ENCODE measurements at places on chromosomes 3 and 15.

DNA sequence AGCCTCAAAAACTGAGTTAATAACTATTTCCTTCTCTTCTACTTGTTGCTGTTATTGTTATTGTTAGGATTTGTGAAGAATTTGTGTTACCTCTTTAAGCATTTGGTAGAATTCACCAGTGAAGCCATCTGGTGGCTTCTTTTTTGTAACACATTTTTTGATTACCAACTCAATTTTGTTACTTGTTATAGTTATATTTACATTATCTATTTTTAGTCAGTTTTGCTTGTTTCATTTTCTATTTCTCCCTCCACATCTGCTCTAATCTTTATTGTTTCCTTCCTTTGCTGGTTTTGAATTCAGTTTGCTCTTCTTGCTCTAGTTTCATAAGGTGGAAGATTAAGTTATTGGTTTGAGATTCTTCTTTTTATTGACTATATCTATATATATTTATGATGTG lies 3.7 kb upstream of the SLC9C1 start:
- no peak for DNase-seq

- no peak for DNase-seq
These were observed 16.3 kb downstream of the TYRO3 start for GRCh38 chr15:41575282-41575681.

DNA sequence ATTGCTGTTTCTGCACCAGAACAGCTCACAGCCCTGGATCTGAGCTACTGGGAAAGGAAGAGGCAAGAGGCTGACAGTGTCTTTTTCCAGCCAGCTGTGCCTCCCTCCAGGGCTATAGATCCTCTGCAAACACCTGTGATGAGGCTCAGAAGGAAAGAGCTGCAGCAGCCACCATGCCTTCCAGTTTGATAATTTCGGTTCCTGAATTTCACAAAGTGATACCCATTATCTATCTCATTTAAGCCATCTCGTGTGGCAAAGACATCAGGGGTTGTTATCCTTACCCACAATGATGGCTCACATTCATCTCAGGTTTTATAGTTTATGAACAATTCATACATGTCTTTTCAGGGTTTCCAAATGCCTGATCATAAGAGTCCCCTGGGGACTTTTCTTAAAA lies 1.8 kb upstream of the LARP6 start:
- DNase-seq, result no peak

DNA sequence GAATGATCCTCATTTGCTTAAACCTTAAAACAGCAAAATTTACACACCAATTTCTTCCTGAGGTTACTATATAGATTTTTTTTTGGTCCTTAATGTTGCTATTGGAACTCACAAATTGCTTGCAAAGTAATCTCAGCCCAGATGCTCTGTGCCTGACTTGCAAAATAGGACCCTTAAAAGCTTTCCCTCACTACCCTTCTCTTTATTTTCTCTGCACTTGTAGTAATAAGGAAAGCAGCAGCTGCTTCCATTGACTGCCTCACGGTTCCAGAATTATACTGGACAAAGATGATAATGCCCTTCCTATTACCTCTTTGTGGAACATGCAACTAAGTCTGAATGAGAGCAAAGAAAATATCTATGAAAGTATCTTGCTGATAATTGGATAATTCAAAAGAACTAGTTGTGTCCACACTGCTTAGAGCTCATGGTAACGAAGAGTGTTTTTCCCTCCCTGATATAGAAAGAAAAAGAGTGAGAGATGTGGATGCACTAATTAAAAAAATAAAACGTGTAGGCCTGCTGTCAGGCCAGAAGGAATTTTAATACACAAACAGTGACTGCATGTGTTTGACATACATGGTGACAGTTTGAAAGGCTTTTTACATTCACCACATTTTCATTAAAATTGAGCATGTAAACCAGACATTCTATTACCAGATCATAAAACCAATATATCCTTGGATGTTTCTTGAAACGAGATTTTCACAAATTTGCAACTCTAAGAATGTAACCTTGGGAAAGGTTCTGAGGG lies 783.1 kb downstream of the GBE1 start:
- DNase-seq, result no peak

- no peak for DNase-seq
These were observed 59.8 kb upstream of the ZPLD1 start for GRCh38 chr3:102374863-102375634.

DNA sequence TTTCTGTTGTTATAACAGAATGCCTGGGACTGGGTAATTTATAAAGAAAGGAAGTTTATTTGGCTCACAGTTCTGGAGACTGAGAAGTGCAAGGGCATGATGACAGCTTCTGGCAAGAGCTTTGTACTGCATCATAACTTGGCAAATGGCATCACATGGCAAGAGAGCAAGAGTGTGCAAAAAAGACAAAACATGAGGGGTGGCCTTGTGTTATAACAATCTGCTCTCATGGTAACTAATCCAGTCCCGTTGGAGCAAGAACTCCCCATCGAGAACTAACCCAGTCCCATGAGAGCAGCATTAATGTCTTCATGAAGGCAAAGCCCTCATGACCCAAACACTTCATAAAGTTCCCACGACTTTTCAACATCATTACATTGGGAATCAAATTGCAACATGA lies 23.2 kb downstream of the SCN11A start:
- DNase-seq, result no peak

DNA sequence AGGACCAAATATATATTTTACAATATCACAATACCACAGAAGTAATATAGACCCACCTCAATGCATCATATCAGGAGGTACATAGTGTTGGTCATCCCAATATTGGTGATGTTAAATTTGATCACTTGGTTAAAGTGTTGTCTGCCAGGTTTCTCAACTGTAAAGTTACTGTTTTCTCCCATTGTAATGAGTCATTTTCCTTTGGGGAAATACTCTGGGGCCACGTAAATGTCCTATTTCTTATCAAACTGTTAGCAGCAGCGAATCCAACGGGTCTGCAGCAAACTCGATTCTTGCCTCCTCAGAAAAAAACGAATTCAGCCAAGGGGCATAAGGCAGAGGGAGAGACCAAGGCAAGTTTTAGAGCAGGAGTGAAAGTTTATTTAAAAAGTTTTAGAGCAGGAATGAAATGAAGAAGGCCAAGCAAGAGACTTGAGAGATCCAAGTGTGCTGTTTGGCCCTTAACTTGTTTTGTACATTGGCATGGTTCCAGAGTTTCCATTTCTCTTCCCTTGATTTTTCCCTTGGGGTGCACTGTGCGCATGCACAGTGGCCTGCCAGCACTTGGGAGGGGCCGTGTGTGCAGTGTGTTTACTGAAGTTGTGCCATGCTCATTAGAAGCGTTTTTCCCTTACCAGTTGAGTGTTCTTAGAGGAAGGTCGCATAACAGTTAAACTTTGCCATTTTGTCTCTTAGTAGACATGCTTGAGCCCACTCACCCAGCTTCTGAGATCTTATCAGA lies 512.5 kb downstream of the AGBL1 start:
- DNase-seq, result no peak

- DNase-seq, result no peak
These were observed 455.6 kb downstream of the TBL1XR1 start for GRCh38 chr3:176741664-176742047.

DNA sequence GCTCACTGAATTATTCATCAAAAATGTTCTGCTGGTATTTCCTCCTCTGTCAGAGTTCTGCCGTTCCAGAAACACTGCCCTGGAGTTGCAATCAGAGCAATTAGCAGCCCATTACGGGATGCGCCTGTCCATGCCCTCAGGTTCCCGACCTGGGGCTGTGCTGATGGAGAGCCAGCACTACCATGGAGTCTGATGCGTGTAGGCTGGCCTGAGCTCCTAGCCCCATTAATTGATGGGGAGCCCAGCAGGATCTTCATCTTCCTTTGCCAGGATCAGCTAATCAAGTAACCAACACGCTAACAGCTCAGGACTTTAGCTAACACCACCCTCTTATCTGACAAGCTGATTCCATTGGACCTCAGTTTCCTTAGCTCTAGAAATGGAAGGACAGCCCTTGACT lies 164.2 kb downstream of the ABHD5 start:
- DNase-seq, result no peak

GRCh38 chr15:70793694-70794093 lies 30.3 kb upstream of the UACA start:
- DNase-seq, result no peak

GRCh38 chr3:126180477-126181397 lies at the start of gene ALDH1L1:
ALDH1L1 (minus strand) TSS chr3:126180586; CDS start chr3:126160979, 19,607 bp downstream.
- no peak for DNase-seq

DNA sequence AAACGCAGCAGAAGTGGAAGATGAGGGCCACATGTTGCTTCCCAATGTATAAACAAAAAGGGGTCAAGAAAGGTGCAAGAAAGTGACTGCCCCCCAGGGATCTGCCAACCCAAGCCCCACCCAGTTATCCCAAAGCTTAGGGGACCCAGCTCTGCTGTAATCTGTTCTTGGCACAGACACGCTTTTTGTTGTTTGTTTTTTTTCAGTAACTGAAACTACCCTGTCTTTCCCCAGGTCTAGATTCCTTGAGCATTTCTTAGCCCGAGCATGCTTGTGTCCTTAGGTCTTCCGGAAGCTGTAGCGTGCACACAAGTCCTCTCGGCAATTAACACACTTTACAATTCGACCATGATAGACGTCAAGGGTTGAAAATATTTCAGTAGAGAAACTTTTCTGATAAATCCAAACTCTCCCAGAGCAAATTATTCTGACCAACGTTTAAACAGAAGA lies 8.5 kb upstream of the PPARG start:
- DNase-seq, result no peak

DNA sequence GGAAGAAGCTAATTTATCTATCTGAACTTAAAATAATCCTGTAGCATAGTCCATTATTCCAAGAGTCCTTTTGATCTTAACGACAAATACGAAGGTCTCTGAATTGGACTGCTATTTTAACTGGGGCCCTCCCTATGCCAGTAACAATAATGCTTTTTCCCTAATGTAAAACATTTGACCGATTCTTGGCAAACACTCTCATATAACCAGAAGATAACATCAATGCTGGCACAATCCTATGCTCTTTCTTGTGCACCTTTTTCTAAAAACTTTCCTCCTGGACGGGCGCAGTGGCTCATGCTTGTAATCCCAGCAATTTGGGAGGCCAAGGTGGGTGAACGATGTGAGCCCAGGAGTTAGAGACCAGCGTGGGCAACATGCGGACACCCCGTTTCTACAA lies 3.9 kb downstream of the LRRFIP2 start:
- DNase-seq, result no peak

DNA sequence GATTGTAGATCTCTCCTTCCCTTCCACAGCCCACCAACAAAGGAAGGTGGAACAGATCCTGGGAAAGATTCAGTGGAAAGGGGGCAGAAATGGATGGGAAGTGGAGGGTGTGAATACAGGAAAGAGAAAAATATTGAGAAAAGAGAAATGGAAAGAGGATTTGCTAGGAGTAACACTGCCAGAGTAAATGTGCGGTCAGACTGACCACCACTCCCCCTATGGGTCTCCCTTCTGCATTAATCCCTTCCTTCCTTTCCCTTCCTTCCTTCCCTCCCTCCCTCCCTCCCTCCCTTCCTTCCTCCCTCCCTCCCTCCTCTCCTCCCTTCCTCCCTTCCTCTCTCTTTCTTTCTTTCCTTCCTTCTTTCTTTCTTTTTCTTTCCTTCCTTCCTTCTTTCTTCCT lies 12.0 kb upstream of the COMMD2 start:
- no peak for DNase-seq

GRCh38 chr3:180183346-180183745 lies 146.6 kb upstream of the PEX5L start:
- no peak for DNase-seq

DNA sequence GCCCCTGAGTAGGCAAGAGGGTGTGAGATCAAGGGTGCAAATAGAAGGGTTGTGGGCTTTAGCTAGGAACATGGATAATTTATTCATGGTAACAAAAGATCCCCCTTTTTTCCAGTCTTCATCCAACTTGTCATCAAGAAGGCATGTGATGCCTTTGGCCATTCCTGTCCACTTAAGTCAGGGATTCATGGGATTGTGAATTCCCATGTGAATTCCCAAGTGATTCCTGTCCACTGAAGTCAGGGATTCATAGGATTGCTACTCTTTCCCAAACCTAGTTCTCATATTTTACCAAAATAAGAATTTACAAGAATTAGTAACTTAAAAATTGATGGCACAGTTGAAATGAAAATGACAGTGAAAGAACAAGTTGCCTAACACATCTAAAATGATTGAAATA lies 40.8 kb downstream of the HMG20A start:
- DNase-seq, result no peak

DNA sequence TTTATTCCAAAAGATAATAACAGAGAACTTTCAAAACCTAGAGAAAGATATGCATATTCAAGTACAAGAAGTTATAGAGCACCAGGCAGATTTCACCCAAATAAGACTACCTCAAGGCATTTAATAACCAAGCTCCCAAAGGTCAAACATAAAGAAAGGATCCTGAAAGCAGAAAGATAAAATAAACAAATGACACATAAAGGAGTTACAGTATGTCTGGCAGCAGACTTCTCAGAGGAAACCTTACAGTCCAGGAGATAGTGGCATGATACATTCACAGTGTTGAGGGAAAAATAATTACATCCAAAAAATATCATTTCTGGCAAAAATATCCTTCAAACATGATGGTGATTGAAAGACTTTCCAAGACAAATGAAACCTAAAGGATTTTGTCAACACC lies 185.8 kb upstream of the POU1F1 start:
- no peak for DNase-seq

GRCh38 chr3:131811481-131811880 lies 223.3 kb downstream of the CPNE4 start:
- no peak for DNase-seq

DNA sequence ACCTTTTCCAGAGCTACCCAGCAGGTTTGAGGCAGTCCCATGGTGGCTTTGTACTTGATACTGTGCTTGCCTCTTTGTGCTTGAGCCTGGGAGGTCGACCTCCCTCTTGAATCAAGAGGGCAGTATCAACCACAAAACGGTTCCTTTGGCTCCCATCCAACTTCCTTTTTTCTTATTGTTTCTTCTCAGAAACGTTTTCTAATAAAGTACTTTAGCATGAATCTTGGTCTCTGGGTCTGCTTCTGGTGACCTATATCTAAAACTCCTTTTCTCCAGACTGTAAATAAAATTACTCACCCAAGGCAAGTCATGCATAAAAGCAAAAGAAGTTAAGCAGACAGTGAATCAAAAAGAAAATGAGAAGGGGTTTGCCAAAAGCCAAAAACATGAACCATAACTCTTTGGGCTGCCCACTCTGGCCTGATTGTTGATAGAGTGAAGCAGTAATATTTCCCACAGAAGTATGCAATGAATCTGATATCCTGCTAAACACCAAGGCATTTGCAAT lies 112.2 kb upstream of the SLC4A7 start:
- DNase-seq, result no peak

- DNase-seq, result no peak
These were observed 1.7 kb upstream of the TGM5 start for GRCh38 chr15:43268111-43269105.

GRCh38 chr3:134808835-134809234 lies 13.8 kb downstream of the EPHB1 start:
- no peak for DNase-seq

- DNase-seq, result no peak
These were observed 312.9 kb downstream of the ZBBX start for GRCh38 chr3:167066977-167067786.

- no peak for DNase-seq
These were observed 209.7 kb upstream of the RARB start for GRCh38 chr3:25218362-25218761.

- no peak for DNase-seq
These were observed 6.7 kb downstream of the VGLL3 start for GRCh38 chr3:86984271-86984670.

GRCh38 chr3:179819379-179819778 lies 166.5 kb downstream of the USP13 start:
- no peak for DNase-seq

GRCh38 chr15:86164232-86164898 lies 84.7 kb downstream of the AGBL1 start:
- DNase-seq, result no peak
